Psoas muscle (tissue), 8 donors: ENCODE measurements at places on chromosomes 12 and 14. TPM values are rescaled to one million over a fixed set of nuclear protein-coding genes. Genes with fewer than 3 reads are reported as not detected.

Gene TSPAN8
- total RNA-seq, result 24.9 TPM

Gene PTPRO
- total RNA-seq, result 0.76 TPM

Gene IL25
- total RNA-seq, result not detected

Gene B3GNT4
- total RNA-seq, result not detected

DNA sequence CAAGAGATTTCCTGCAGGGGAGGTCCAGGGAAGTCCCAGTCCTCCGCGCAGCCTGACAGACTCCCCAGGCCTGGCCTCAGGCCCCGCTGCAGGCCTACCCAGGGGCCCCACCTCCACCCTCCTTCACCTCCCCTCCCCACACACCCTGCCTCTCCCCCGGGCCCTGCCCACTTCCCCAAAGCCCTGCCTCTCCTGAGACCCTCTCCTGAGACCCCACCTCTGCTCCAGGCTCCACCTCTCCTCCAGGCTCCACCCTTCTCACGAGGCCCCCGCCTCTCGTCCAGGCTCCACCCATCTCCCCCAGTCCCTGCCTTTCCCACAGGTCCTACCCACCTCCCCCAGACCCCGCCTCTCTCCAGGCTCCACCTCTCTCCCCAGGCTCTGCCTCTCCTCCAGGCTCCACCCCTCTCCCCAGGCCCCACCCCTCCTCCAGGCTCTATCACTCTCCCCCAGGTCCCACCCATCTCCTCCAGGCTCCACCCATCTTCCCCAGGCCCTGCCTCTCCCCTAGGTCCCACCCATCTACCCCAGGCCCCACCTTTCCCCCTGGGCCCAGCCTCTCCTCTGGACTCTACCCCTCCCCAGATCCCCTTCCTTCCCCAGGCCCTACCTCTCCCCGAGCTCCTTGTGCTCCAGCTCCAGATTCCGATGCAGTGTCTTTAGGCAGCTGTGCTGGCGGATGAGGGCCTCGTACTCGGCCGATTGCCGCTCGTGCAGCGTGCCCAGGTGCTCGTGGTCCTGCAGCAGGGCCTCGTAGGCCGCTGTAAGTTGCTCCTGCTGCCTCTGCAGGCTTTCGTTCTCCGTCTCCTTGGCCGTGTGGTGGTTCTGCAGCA, 58.8 kb upstream of the GPR68 start:
- peak; percentile 67 for DNase-seq
- H3K4me3 ChIP-seq, result no peak overlapping the region
- H3K27me3 ChIP-seq, result no peaks in the 10 kb centered on the region
- H3K27ac ChIP-seq, result no peak overlapping the region
- H3K36me3 ChIP-seq, result no peaks in the 10 kb centered on the region
- H3K4me1 ChIP-seq, result no peaks in the 10 kb centered on the region

DNA sequence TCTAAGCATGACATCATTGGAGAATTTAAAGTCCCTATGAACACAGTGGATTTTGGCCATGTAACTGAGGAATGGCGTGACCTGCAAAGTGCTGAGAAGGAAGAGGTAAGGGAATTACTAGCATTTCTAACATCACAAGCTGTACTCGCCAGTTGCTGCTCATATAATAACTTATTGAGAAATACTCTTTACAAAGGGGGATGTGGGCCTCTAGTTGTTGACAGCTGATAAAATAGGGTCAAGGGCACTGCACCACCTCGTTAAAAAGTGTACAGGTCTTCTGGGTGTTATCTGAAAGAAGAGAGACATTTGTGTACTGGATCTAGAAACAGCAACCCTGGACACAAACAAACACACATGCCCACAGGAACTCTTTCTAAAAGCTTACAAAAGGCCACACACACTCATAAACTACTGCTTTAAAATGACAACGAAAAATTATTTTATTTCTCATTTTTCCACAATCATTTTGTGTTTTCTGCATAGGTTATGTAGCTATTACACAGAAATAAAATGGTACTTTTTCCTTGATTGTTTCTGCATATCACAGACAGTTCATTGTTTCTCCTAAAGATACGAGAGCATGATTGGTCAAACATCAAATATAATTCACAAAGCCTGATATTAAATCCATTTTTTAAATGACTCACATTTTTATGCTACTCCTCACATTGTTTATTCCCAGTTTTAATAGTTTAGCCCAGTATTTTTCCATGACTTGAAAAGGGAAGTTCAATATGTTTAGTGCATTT, 391.1 kb downstream of the PAWR start:
- H3K36me3 ChIP-seq, result no peaks in the 10 kb centered on the region
- H3K27ac ChIP-seq, result no peak overlapping the region
- no peak for DNase-seq
- no peak overlapping the region for H3K4me3 ChIP-seq

DNA sequence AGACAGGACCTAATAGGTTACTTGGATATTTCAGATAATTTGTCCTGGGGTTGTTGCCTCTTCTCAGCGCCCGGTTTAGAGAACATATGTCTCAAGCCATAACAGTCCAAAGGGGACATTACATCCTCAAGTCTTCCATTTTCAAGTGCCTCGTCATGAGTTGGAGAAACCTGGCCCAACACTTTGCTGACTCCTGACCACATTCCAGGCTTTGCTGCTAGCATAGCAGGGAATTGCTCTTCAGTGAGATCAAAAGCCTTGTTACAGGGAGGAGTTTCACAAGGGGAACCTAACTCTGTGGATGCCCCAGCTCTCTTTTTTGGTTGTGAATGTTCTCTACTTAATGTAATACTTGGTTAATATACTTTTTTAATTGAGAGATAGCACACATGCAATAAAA, 8.2 kb upstream of the MMP19 start:
- no peaks in the 10 kb centered on the region for H3K4me1 ChIP-seq
- H3K27ac ChIP-seq, result no peak overlapping the region
- no peak for DNase-seq
- H3K4me3 ChIP-seq, result no peak overlapping the region

GRCh38 chr12:132685400-132685799, 1.7 kb downstream of the POLE start:
- H3K27me3 ChIP-seq, result no peaks in the 10 kb centered on the region
- no peaks in the 10 kb centered on the region for H3K36me3 ChIP-seq

DNA sequence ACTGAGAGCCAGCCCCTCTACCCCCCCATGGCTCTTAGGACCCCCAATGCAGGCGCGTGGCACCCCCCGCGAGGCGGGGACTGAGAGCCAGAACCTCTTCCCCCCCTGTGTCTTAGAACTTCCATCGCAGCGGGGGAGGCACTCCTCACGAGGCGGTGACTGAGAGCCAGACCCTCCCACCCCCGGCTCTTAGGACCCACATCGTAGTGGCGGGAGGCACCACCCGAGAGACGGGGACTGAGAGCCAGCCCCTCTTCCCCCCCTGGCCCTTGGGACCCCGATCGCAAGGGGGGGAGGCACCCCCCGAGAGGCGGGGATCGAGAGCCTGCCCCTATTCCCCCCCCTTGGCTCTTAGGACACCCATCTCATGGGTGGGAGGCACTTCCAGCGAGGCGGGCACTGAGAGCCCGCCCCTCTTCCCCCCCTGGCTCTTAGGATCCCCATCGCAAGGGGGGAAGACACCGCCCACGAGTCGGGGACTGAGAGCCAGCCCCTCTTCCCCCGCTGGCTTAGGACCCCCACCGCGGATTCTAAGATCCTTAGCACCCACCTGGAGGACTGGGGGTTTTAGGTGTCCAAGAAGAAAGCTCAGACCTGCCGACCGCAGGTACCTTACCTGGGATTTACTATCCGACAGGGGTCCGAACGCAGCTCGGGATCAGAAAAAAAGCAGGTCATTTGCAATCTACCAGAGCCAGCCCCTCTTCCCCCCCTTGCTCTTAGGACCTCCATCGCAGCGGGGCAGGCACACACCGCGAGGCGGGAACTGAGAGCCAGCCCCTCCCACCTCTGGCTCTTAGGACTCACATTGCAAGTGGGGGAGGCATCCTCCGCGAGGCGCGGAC, 44.9 kb downstream of the DDX11 start:
- peaks cover 9% of the 10 kb centered on the region for H3K4me1 ChIP-seq
- DNase-seq, result no peak
- no peak overlapping the region for H3K27ac ChIP-seq
- H3K36me3 ChIP-seq, result no peaks in the 10 kb centered on the region

- no peaks in the 10 kb centered on the region for H3K27me3 ChIP-seq
- no peak for DNase-seq
- no peaks in the 10 kb centered on the region for H3K4me1 ChIP-seq
- H3K27ac ChIP-seq, result no peak overlapping the region
- H3K36me3 ChIP-seq, result no peaks in the 10 kb centered on the region
- no peak overlapping the region for H3K4me3 ChIP-seq
Observed at GRCh38 chr12:2309647-2310046, 256.9 kb downstream of the CACNA1C start.

DNA sequence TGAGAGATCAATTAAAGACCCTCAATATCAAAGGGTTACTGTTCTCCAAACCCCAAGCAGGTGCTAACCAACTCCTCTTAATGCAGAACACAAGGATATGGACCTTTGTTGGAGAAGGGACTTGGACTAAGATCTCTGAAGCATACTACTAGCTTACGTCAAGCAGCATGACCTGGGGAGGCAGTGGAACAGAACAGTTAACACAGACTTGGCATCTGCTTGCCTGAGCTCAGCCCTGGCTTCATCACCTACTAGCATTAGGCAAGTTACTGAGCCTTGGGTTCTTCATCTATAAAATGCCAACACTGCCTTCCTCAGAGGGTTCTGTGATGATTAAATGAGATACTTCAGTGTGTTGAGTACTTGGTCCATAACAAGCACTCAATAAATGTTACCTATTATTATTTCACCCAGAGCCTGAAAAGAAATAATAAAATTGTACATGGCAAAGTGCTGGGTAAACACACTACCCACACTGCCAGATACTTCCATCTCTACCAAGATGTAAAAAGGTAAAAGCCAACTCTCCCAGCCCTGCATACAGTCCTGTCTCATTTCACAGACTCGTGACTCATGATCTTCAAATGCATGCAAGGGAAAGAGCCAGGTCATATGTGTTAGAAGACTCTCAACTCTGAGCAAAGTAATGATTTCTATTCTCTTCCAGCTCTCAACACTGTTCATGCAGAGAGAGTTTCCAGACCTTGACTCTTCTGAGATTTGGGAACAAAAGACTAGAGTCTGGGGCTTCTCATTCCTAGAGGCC, 39.7 kb downstream of the FMNL3 start:
- H3K4me3 ChIP-seq, result no peak overlapping the region
- H3K36me3 ChIP-seq, result no peaks in the 10 kb centered on the region
- no peak overlapping the region for H3K27ac ChIP-seq
- H3K4me1 ChIP-seq, result peaks cover 53% of the 10 kb centered on the region
- no peaks in the 10 kb centered on the region for H3K27me3 ChIP-seq

DNA sequence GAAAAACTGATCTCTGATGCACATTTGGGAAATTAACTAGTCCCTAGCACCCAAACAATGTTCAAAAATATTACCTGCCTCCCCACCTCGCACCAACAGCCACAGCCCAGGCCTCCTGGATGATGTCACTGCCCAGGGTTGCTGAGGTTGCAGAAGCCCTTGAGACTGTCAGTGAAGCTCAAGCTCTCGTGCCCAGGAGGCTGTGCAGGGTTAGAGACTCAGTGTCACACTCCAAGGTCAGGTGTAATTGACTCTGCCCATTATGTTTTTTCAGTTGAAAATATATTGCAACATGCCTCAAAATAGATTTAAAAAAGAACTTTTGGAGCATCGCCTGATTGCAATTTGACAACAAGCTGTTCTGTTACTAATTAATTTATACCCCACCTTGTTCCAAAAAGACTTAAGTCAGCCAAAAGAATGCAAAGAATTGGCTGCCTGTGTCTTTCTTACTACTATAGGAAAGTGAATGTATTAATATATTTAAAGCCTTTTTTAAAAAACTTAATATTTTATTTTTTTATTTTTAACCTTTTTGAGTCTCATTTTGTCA, 72.3 kb downstream of the CMAS start:
- peaks cover 2% of the 10 kb centered on the region for H3K27me3 ChIP-seq
- H3K4me3 ChIP-seq, result no peak overlapping the region
- H3K27ac ChIP-seq, result no peak overlapping the region
- no peaks in the 10 kb centered on the region for H3K4me1 ChIP-seq
- DNase-seq, result no peak
- no peaks in the 10 kb centered on the region for H3K36me3 ChIP-seq
